ENCODE measurements at places on chromosomes 16 and 17. TPM values are rescaled to one million over a fixed set of nuclear protein-coding genes. Genes with fewer than 3 reads are reported as not detected.
A peak's percentile ranks its signal among the peaks of the same experiment; 100 is the strongest.

DNA sequence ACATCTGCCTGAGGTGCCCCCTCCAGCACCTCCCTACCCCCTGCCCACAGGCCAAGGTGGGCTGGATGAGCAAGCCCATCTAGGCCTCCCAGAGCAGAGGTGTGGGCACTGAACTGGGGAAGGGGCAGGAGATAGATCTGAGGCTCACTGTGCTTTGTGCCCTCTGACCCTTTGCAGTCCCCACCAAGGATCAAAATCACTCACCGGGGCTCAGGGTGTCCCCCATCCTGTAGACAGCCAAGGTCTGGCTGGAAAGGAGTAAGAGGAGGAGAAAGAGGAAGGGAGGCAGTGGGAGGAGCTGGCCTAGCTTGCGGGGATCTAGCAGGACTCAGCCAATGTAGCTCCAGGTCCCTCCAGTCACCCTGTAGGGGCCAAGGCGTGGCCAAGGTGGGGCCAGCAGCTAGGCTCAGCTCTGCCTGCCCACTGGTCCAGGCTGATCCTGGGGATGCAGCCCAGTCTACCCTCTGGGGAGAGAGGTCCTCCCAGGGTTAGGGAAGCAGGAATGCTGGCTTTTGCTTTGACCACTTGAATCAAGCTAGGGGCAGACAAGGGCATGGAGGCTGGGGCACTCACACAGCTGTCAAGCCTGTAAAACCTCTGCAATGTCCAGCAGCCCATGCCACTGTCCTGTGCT is 1.8 kb downstream of the SLC12A4 start:
- H3K27ac ChIP-seq, result peak overlapping the region; percentile 100
- H3K4me3 ChIP-seq, result no peak overlapping the region
- H3K36me3 ChIP-seq, result no peaks in the 10 kb centered on the region
- no peak for DNase-seq
- H3K4me1 ChIP-seq, result peaks cover 22% of the 10 kb centered on the region

DNA sequence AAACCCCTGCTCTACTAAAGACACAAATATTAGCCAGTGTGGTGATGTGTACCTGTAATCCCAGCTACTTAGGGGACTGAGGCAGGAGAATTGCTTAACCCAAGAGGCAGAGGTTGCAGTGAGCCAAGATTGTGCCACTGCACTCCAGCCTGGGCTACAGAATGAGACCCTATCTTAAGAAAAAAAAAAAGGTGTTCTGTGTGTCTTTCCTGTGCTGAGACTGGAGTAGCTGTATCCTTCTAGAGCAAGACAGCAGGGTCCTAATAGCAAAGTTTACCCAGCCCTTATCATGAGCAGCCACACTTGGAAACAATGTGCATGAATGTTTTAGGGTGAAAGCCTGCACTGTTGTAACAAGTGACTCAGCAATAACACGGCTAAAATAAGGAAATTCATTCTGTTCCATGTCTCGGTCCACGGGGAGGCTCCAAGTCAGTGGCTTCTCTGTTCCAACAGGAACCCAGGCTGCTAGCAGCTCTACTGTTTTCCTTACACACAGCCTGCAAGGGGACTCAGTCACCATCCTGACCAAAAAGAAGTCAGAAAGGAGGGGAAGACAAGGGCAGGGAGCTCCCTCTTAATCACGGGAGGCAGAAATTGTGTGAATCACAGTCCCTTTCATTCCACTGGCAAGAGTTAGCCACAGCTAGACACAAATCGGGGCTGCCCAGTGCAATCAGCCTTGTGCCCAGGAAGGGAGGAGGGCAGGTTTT is 7.1 kb upstream of the SLC5A11 start:
- no peak overlapping the region for H3K4me3 ChIP-seq
- peaks cover 6% of the 10 kb centered on the region for H3K4me1 ChIP-seq
- peak; percentile 45 for DNase-seq

- no peak overlapping the region for H3K4me3 ChIP-seq
- no peak overlapping the region for H3K27ac ChIP-seq
- no peak for DNase-seq
- no peaks in the 10 kb centered on the region for H3K4me1 ChIP-seq
These were observed 142.0 kb upstream of the RCVRN start for GRCh38 chr17:10046786-10047785.

GRCh38 chr17:50452630-50453300 is 15.9 kb downstream of the CHAD start:
- H3K36me3 ChIP-seq, result no peaks in the 10 kb centered on the region
- no peak for DNase-seq
- peaks cover 9% of the 10 kb centered on the region for H3K4me1 ChIP-seq

- H3K36me3 ChIP-seq, result no peaks in the 10 kb centered on the region
- no peaks in the 10 kb centered on the region for H3K27me3 ChIP-seq
- peak overlapping the region; percentile 51 for H3K27ac ChIP-seq
These were observed 8.1 kb downstream of the ANKRD11 start for GRCh38 chr16:89482150-89482816.

DNA sequence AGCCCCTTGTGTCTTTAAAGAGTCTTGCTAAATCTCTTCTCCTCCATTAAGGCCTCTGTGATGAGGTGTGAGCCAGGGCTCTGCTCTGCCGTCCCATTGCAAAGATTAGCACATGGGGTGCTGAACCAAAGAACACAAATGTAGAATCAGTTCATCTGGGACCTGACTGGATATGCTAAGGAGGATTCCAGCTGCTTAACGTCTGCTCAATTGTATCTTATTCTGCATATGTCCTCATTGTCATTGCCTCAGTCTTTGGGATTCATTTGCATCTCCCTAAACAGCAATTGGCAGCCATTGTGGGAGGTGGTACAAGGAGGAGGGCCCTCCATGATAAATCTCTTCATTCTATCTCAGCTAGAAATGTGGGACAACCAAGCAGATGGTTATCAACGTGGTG is 106.3 kb upstream of the ADAMTS18 start:
- no peak for DNase-seq
- no peaks in the 10 kb centered on the region for H3K36me3 ChIP-seq
- H3K27me3 ChIP-seq, result no peaks in the 10 kb centered on the region

GRCh38 chr17:73643852-73644144 is 447 bp downstream of the SDK2 start:
- H3K27me3 ChIP-seq, result peaks cover 10% of the 10 kb centered on the region
- H3K4me3 ChIP-seq, result no peak overlapping the region
- H3K27ac ChIP-seq, result no peak overlapping the region

GRCh38 chr17:33779234-33779591 is 475.9 kb upstream of the CCL2 start:
- H3K36me3 ChIP-seq, result no peaks in the 10 kb centered on the region
- no peak overlapping the region for H3K4me3 ChIP-seq
- peak; percentile 54 for DNase-seq
- no peaks in the 10 kb centered on the region for H3K4me1 ChIP-seq
- H3K27me3 ChIP-seq, result no peaks in the 10 kb centered on the region
- H3K27ac ChIP-seq, result no peak overlapping the region

The CDH1 gene
- total RNA-seq, result not detected

The MT4 gene
- not detected for total RNA-seq

The PLXDC1 gene
- total RNA-seq, result 2.9 TPM

The OR3A3 gene
- not detected for total RNA-seq

The CCL11 gene
- not detected for total RNA-seq

The ARHGDIG gene
- 0.32 TPM for total RNA-seq

The KRT24 gene
- not detected for total RNA-seq

The CA7 gene
- not detected for total RNA-seq

Data from adrenal gland (tissue), 19 donors.